ENCODE measurements at places on chromosomes 13 and 19. TPM values are rescaled to one million over a fixed set of nuclear protein-coding genes. Genes with fewer than 3 reads are reported as not detected.

DNA sequence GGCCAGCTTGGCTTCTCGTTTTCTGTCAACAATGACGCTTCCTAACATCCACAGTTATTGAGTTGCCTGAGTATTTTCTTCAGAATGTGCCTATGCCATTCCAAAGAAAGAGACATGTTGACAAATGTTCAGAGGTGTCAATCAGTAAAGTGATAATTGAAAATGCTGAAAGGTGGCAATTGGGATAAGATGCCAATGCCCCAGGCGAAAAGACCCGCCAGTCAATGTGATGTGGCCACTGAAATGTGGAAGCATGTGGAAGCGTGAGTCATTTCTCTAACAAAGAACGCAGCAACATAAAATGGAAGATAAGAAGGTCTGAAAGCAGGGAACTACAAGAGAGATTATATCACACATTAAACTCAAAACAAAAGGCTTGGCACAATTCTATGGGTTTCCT, 882.2 kb upstream of the SLC10A2 start:
- DNase-seq, result no peak

DNA sequence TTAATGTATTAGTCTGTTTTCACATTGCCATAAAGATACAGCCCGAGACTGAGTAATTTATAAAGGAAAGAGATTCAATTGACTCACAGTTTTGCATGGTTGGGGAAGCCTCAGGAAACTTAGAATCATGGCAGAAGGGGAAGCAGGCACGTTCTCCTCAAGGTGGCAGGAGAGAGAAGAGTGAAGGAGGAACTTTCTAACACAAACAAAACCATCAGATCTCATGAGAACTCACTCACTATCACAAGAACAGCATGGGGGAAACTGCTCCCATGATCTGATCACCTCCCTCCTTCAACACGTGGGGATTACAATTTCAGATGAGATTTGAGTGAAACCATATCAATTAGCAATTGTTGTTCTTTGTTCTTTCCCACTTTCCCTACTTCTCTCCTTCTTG, 689.0 kb upstream of the SLITRK1 start:
- no peak for DNase-seq

- DNase-seq, result no peak
Observed at GRCh38 chr13:106492588-106493475, 42.6 kb downstream of the EFNB2 start.

DNA sequence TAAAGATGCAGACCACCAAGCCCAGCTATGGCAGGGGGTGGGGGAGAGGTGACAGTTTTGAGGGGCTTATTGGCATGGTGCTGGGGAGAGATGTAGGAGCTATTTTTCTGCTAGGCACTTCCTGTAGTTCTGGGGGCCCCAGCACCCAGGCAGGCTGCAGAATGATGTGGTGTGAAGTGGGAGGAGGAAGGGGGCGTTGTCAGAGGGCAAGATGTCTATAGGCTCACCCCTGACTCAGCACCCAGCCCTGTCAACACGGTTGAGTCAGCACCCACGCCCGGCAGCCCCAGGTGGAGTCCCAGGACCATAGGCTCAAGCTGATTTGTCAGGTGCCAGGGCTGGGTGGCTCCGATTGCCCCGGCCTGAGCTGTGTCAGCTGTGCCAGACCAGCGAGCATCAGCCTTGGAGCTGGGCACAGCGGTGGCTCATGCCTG, 5.8 kb downstream of the KLF2 start:
- DNase-seq, result peak; percentile 55

DNA sequence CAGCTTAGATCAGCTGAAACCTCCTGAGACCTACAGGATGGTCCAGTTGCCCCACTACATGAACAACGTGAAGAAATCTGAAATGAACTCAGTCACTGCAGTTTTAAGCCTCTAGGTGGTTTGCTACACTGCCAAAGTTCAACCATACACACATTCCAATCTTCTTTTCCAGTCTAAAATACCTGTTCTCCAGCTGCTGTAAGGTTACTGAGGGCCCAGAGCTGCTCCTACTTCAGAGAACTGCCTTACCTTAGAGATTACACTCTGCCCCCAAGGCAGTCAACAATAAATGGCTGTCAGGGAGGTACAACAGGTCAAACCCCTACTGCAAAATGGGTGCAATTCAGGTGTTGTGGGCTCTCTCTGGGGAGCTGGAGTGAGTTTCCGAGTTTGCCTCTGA, 154.1 kb upstream of the MIR17HG start:
- DNase-seq, result no peak

DNA sequence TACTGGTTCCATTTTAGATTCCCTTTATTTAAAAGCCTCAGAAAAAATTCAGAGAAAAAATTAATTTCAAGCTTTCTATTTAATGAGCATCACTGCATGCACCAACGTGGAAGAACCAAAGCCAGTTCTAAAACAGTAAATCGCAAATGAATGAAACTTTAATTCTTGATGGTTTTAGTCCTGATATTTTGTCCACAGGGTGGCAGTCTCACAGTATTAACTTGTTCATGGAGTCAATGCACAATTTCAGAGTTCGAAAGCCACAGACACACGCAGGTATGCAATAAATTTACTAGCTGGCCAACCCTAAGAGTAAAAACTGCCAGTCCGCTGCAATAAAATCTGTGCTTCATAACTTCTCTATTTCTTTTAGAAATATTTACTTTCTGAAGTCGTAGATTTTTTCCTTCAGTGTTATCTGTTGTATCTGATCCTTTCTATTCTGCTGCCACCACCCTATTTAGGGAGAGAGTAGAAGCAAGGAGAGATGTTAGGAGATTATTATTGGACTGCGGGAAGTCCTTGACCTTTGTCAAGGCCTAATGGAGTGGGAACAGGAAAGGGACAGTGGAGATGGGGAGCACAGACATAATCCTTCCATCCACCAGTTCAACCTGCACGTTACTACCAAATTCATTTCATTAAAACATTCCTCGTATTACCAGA, 7.0 kb upstream of the WBP4 start:
- DNase-seq, result peak; percentile 57

DNA sequence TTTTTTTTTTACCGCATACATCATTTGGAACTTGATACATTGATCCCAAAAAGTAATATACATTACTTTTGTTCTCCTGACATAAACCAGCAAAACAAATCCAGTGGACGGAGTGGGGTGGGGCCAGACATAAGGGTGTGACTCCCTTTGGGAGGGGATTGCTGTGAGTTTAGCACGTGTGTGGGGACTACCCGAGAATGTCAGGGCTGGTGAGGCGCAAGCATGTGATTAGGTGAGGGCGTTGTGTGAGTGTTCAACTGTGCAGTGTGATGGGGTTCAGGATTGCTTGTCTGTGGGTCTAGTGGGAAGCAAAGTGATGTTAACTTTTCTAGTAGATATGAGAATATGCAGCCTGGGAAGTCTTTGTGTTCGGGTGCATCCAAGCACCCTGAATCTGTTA, 468.0 kb downstream of the TSHZ3 start:
- no peak for DNase-seq

DNA sequence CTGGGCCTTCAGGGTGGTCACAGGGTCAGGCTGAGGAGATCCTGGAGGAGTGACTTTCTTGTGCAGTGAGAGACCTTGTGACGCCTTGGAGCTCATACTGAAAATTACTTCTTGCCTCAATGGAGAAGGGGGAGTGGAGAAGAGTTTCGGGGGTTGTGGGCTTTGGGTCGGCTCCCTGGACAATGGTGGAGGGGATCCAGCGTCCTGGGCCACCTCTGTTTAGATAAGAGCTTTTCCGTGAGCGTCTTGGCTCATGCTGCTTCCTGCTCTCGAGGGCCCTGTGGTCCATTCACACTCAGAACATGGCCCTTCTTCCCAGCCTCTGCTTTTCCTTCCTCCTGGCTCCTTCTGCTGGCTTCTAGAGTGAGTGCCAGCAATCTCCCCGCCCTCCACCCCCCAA, 81.9 kb downstream of the FLT1 start:
- no peak for DNase-seq

ERICH6B gene
- not detected for total RNA-seq

USE1 gene
- total RNA-seq, result 23.1 TPM

SMIM44 gene
- total RNA-seq, result not detected

DNAJC15 gene
- 5.6 TPM for total RNA-seq

CASP14 gene
- not detected for total RNA-seq

ACER1 gene
- total RNA-seq, result not detected
